ENCODE measurements at places on chromosomes 1 and 21.
A peak's percentile ranks its signal among the peaks of the same experiment; 100 is the strongest.

- no peak for DNase-seq
These were observed 853 bp upstream of the DOP1B start for GRCh38 chr21:36155603-36156338.

DNA sequence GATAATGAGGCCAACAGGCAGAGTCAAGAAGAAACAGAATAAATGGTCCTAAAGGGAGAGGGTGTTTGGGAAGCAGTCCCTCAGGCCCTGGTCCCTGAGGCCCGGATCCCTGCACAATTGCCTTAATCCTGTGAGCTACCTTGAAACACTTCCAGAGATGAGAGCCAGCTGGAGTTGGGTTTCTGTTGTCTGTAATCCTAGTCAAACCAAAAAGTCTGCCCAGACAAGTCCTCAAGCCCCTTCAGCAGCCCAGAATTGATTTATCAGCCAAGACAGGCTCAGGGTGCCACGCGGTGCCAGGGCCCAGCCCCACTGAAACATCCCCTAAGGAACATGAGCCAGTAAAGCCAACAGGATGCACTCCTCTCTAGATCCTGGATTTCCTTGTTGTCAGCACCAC is 16.4 kb upstream of the CLSTN1 start:
- DNase-seq, result no peak

GRCh38 chr1:109314795-109315194 is 8.0 kb upstream of the MYBPHL start:
- DNase-seq, result no peak

- no peak for DNase-seq
These were observed 9.2 kb downstream of the S100A10 start for GRCh38 chr1:151984313-151984956.

DNA sequence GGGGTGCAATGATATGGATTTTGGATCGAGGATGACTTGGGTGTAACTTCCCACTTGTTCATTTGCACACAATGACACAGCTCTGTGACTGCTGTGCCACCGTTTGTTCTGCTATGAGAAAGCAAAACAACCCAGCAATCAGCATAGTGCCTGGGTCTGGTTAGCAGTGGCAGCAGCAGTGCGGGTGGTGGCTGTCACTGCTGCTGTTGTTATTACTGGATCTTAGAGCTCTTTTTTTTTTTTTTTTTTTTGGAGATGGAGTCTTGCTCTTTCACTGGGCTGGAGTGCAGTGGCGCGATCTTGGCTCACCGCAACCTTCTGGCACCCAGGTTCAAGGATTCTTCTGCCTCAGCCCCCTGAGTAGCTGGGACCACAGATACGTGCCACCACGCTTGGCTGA is 56.9 kb downstream of the TBCE start:
- no peak for DNase-seq

DNA sequence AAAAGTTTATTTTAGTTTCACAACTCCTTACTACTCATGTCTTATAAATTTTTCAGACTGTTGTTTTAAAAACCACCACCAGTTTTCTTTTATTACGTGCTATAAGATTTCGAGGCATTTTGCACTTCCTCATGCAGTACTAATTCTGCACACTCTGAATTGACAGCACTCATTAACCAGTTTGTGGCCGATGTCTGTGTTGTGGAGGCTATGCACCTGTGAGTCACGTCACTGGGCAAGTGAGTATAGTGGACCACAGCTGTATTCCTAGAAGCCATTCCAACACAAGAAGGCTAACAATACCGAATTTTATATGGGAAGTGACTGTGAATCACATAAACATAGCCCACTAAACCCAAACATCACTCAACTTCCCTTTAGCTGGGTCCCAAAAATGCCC is 21.0 kb upstream of the SPATA6 start:
- no peak for DNase-seq

DNA sequence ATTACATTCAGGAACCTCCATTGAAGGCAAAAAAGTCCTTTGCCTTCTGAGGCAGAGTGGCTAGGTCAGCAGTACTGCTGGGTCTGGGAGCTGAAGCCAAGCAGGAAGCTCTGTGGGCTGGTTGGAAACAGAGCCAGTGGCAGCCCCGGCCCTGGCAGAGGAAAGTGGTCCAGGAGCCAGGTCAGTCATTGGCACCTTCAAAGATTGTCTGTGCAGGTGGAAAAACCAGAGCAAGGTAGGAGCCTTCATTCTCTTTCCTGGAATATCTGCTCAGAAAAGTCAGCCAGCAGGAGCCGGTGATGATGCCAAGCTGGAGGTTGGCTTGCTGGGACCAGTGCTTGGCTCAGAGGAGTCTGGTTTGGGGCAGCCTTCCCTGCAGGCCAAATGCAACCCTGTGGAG is 12.5 kb upstream of the DISP3 start:
- DNase-seq, result no peak

DNA sequence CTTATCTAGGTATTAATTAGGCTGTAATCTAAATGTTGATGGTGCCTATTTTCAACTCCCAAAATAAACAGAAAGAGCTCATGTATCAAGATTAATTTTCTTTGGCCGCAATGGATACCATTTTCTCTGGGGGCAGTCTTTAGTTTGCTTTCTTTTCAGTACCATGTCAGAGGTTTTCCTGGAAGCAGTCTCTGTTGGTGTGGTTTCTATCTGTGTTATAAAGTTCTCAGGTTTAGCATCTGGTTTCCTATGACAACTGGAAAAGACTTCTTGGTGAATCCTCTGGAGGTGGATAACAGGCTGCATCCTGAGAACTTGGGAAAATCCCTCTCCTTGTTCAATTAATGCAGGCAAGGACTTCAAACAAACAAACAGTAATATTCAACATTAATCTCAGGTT is 38.7 kb upstream of the BATF3 start:
- no peak for DNase-seq

DNA sequence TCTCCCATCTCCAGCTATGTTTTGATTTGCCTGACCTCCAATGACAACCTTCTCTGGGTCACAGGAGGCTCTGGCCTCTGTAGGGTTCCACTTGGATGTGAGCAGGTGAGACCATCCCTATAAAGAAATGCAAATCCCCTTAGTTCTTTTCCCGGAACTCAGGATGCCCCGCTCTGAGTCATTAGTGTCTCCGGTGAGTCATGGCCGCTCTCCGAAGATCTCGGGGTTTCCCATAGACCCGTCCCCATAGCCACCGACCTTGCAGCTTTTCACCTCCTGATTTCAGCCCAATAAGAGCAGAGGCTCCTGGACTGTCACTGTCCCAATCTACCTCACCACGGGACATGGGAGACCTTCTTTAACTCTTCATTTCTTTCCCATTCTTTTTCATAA is 98.2 kb downstream of the PGBD5 start:
- DNase-seq, result no peak

DNA sequence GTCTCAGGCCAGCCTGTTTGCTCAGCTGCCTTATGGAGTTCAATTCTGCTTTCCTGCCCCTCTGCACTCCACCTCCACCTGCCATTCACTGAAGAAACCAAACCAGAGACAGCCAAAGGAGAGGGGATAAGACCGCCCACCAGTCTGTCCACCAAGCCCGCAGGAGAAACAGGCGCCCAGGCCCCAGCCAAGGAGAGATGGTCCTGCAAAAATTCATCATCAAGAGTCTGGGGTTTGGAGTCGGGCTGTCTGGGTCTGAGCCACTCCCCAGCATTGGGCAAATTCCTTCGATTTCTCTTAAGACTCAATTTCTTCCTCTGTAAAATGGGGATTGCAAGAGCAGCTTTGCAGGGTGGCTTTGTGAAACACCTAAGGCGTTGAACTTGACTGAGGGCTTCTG is 121.4 kb upstream of the RUNX3 start:
- DNase-seq, result no peak

DNA sequence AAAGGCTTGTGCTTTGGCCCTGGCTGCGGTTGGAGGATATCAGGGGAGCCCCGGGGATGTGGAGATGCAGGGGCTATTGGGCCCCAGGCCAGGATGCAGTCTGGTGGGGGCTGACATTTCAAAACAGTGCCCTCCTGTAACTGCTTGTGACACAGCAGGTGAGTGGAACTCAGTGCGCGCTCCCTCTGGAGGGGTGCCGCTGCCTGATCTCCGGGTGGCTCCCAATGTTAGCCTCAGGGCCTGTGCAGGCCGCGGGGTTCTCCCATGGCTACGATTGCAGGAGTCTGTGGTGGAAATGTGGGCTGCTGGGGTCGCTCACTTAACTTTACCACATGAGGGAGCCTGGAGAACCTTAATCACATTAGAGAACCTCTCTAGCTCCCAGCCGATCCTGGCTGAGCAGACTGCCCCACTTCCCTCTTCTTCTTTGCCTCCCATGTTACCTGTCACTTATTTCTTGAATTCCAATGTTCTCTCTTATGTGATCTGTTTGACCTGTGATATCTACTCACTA is 163.2 kb downstream of the FMN2 start:
- DNase-seq, result no peak

DNA sequence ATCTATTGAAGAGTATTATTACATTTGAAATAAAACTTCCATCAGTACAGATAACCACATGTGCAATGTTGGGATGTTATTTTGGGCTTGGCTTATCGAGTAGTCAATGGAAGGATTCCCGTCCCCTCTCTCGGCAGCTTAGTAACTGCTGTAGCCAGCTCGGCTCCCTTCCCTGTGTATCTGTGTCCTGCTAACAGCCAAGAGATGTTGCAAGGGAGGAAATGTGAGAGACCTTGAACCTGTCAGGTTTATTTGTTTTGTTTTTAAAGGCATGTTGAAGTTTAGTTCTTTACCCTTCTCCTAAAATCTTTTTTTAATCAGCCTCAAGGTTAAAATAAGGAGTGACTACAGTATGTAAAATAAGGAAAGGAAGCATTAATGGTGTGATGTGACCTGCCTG is 13.6 kb upstream of the TARS2 start:
- no peak for DNase-seq

- peak; percentile 85 for DNase-seq
These were observed 191.2 kb downstream of the RERE start for GRCh38 chr1:8625981-8626898.

DNA sequence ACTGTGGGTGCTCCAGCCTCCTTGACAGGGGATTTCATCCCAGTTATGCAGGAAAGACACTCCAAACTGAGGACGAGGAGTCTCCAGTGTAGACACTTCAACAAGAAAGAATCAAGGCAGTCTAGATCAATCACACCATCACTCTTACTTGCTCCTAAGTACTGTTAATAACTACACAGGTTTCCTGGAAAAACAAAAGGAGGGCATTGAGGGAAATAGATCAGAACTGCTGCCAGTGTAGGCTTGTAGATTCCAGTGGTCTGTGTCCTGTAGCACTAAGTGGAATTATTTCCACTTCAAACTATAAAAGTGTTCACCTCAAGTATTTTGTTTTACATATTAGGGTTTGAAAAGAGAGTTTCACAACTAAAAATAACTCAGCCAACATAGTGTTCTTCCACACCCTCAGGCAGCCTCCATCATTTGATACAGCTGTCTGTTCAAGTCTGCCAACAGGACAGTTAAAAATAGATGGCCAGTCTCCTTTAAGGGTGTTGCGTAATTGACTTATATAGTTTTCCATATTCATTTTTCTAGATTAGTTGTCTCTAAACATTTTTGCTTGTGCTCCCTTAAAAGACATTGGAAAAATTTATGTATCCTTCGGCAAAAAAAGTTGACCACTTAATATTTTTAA is 32.0 kb upstream of the AGL start:
- DNase-seq, result no peak

- DNase-seq, result no peak
These were observed 34.5 kb upstream of the CD1D start for GRCh38 chr1:158146165-158146564.

- DNase-seq, result peak; percentile 12
These were observed 390 bp downstream of the ZFP69B start for GRCh38 chr1:40450495-40451237.

- DNase-seq, result no peak
These were observed 5.3 kb downstream of the MRPS15 start for GRCh38 chr1:36458910-36459309.

DNA sequence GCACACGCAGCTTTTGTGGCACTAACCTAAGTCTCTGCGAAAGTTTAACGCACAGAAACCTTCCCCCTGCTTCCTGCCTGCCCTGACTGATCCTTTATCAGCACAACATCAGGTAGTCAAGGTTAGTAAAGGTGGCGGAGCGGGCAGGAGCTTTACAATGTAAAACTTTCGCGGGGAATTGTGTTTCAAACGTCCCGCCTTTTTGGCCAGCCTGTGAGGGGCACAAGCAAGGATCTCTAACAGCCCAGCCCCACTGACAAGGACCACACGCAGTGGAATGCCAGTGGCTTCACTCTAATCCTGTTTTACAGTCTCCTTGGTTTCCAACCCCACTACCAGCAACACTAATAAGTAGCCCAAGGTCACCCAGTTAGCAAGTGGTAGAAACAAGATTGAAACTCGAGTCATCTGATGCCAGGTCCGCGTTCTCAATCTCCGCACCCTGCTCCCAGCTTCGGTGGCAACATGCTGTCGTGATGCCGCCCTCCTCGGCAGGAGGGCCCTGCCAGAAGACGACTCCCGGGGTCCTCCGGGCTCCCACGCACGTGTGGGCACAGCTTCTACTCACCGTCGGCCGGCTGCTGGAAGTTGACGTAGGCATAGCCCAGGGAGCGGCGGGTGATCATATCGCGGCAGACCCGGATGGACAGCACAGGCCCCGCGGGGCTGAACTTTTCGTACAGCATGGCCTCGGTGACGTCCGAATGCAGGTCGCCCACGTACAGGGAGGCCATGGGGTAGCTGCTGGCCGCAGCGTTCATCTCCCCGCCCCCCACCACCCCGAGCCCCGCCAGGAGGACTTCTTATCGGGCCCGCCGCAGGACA is 1.2 kb downstream of the PABPC4 start:
- no peak for DNase-seq

DNA sequence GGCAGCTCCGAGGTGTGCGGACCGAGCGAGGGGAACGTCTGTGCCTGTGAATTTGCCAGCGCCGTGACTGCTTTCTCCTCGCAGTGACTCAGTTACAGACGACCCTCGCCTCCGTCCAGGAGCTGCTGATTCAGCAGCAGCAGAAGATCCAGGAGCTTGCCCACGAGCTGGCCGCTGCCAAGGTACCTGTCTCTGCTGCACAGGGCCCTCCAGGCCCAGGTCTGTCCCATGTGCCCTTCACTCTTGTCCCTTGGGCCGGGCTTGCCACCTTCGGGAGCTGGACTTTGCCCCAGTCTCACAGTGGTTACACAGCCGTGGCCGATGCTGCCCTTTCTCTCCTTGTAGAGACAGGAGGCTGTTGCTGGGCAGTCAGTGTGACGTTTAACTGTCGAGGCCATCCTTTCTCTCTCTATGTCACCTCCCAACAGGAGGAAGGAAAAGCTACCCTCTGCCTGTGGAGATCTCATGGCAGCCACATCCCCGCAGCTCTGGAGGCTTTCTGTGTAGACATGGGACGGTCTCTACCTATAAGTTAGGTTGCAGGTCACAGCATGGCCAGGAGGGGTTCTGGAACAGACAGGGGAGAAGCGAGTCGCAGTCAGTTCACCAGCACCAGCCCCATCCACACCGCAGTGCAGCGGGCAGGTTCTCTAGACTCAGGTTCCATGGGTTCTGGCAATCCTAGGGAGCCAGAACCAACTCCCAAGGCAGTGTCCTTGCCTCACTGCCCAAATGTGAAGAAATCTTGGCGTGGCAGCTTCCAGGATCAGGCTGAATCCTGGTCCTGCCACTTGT is 149.7 kb downstream of the PEX14 start:
- no peak for DNase-seq

DNA sequence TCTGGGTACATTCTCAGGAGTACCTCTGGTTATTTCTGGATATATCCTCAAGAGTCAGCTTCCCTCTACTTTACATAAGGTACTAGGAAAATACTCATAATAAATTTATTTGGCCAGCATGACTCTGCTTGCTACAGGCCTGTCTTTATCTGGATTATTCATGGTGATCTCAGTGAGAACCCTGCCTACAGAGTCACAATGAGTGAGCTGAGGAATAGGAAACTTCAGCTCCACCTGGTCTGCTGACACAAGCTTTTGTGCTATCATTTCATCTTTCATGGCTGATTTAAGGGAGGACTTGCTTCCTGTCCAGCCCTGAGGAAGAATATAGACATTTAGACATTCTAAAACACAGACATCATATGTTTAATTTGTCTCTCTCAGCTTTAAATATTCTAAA is 19.5 kb upstream of the SUCO start:
- no peak for DNase-seq

Data from fibroblast of skin of left quadriceps (primary cell).